Esophagus muscularis mucosa (tissue), 4 donors: ENCODE measurements at places on chromosomes 2 and 18. TPM values are rescaled to one million over a fixed set of nuclear protein-coding genes. Genes with fewer than 3 reads are reported as not detected.
A peak's percentile ranks its signal among the peaks of the same experiment; 100 is the strongest.

GRCh38 chr2:47069628-47070154 is 85.4 kb downstream of the STPG4 start:
- peaks cover 94% of the 10 kb centered on the region for H3K4me1 ChIP-seq
- peaks cover 18% of the 10 kb centered on the region for H3K36me3 ChIP-seq
- no peak overlapping the region for H3K4me3 ChIP-seq
- H3K27me3 ChIP-seq: no peaks in the 10 kb centered on the region
- peak overlapping the region; percentile 91 for H3K27ac ChIP-seq

Gene LOXHD1
- 0.13 TPM for total RNA-seq

DNA sequence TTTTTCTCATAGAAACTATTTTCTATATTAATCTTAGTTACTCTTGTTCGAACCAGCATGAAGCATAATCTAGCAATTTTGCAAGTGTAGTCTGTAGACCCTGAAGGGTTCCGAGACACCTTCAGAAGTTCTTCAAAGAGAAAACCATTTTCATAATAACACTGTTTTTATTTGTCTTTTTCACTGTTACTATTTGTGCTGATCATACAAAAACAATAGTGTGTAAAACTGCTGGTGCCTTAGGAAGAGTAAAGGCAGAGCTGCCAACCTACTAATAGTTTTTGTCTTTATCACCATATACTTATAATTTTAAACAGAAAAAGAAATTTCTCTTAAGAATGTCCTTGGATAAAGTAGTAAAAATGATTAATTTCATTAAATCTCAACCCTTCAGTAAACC is 218.9 kb downstream of the ZNF385B start:
- no peaks in the 10 kb centered on the region for H3K36me3 ChIP-seq
- H3K4me1 ChIP-seq: peaks cover 3% of the 10 kb centered on the region
- no peak overlapping the region for H3K27ac ChIP-seq
- DNase-seq: no peak

- H3K36me3 ChIP-seq: no peaks in the 10 kb centered on the region
- DNase-seq: no peak
- no peak overlapping the region for H3K27ac ChIP-seq
- no peak overlapping the region for H3K4me3 ChIP-seq
Measured at GRCh38 chr2:109304242-109304641, 175.2 kb downstream of the SH3RF3 start.

GRCh38 chr2:151096235-151096634 is 165.4 kb downstream of the RBM43 start:
- no peak overlapping the region for H3K4me3 ChIP-seq
- H3K27me3 ChIP-seq: no peaks in the 10 kb centered on the region
- H3K36me3 ChIP-seq: no peaks in the 10 kb centered on the region
- H3K4me1 ChIP-seq: no peaks in the 10 kb centered on the region
- DNase-seq: no peak

- no peak for DNase-seq
- H3K36me3 ChIP-seq: no peaks in the 10 kb centered on the region
- no peak overlapping the region for H3K4me3 ChIP-seq
- H3K27ac ChIP-seq: no peak overlapping the region
Measured at GRCh38 chr18:21293479-21293878, 51.4 kb downstream of the GREB1L start.

DNA sequence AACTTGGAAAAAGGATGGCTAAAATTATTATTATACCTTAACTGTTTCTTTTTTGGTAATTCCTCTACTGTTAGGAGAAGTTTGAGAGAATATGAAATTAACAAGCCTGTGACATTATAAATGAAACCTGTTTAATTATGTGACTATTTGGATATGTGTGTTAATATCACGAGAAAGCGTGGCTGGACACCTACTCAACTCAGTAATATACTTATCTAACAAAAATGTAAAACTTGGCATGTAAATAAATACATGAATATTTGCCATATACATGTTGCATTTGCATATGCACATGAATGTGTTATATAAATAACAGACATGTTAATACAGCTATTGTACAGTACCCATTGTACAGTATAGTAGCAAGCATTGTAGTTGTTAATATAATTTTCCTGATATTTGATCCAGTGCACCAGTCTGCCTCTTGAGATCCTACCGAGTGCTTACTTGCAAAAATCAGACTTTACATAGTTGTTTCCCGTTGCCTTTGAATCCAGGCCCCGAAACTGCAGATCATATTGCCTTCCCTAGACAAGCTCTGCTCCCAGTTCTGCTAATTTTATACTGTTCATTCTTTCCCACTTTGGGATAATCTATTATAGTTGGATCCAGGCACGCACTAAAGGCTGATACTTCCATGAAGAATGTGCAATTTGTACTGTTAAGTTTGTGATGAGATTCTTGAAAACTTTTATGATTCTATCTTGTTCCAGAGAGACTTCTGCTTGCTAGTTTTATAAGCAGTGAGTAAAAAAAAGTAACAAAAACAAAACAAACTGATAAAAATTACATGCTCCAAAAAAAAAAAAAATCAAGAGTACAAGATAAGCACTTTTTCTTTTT is 395.6 kb downstream of the ARHGAP15 start:
- no peak for DNase-seq
- no peaks in the 10 kb centered on the region for H3K36me3 ChIP-seq
- H3K4me3 ChIP-seq: no peak overlapping the region
- H3K4me1 ChIP-seq: peaks cover 31% of the 10 kb centered on the region
- peak overlapping the region; percentile 27 for H3K27ac ChIP-seq
- no peaks in the 10 kb centered on the region for H3K27me3 ChIP-seq

GRCh38 chr2:74944987-74945787 is 13.3 kb upstream of the POLE4 start:
- no peak for DNase-seq
- H3K27ac ChIP-seq: no peak overlapping the region
- H3K4me3 ChIP-seq: no peak overlapping the region
- no peaks in the 10 kb centered on the region for H3K27me3 ChIP-seq
- H3K36me3 ChIP-seq: no peaks in the 10 kb centered on the region

Gene GTF2A1L
- 14.5 TPM for total RNA-seq

Gene PLEKHM3
- total RNA-seq: 29.9 TPM

DNA sequence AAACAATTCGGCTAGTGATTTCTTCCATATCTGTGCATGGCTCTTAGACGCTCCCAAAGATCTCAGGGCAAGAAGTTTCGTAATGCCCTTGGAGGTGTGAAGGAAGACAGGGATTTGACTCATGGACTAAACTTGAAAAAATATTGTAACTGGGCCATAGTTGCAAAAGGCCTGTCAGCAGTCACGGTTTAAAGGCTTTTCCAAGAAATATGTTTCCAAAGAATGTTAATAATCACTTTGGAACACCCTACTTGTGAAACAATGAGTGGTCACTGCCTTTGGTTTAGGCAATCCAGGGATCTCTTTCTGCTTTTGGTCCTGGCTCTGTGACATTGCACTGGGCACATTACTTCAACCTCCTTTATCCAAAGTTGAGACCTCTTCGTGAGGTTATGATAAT is 102.5 kb upstream of the RASGRP3 start:
- H3K27me3 ChIP-seq: no peaks in the 10 kb centered on the region
- no peaks in the 10 kb centered on the region for H3K36me3 ChIP-seq
- H3K4me1 ChIP-seq: no peaks in the 10 kb centered on the region
- no peak overlapping the region for H3K27ac ChIP-seq
- no peak overlapping the region for H3K4me3 ChIP-seq

- DNase-seq: no peak
- no peak overlapping the region for H3K27ac ChIP-seq
- H3K4me1 ChIP-seq: peaks cover 24% of the 10 kb centered on the region
- H3K4me3 ChIP-seq: no peak overlapping the region
Measured at GRCh38 chr2:181370126-181370525, 87.1 kb upstream of the ITGA4 start.

Gene PLGLB1
- total RNA-seq: 2.0 TPM

DNA sequence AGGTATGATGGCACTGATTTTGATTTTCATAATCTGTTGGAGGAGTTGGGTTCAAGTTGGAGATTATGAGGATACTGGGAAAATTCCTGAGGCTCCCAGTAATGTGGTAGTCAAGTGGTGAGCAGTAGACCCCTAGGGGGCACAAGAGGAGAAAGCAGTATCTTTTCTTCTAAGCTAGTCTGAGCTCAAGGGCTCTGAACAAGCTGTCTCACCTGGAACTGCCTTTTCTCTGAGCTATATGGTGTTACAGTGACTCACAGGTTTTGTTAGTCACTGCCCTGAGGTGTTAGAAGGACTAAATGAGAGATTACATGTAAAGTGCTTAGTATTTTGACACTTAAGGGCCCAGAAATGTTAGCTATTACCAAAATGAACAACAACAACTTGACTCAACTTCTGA is 42.2 kb downstream of the CD302 start:
- no peak overlapping the region for H3K27ac ChIP-seq
- H3K27me3 ChIP-seq: no peaks in the 10 kb centered on the region
- H3K36me3 ChIP-seq: peaks cover 20% of the 10 kb centered on the region
- DNase-seq: no peak

Gene SNTG2
- total RNA-seq: 7.4 TPM

DNA sequence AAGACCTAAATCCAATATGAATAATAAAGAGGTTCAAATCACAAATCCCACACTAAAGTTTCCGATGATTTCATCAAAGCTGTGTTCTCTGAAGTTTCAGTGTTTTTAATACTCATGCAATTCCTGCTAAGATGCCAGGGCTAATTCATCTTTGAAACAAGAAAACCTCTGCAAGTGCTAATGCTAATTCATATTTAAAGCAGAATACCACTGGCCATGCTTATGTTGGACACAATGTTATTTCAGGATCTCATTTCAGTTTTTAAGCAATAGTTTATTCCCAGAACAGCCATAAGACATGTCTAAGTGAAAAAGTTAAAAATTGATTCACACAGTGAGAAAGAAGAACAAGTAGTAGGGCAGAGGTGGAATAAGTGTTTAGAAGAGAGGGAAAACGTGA is 62.8 kb downstream of the GRB14 start:
- no peaks in the 10 kb centered on the region for H3K27me3 ChIP-seq
- H3K36me3 ChIP-seq: no peaks in the 10 kb centered on the region
- H3K27ac ChIP-seq: no peak overlapping the region
- DNase-seq: no peak
- peaks cover 38% of the 10 kb centered on the region for H3K4me1 ChIP-seq

- no peak for DNase-seq
- peak overlapping the region; percentile 35 for H3K27ac ChIP-seq
- H3K4me3 ChIP-seq: peak overlapping the region; percentile 49
- no peaks in the 10 kb centered on the region for H3K36me3 ChIP-seq
- H3K27me3 ChIP-seq: no peaks in the 10 kb centered on the region
Measured at GRCh38 chr2:157443090-157443489, 799 bp downstream of the CYTIP start.

DNA sequence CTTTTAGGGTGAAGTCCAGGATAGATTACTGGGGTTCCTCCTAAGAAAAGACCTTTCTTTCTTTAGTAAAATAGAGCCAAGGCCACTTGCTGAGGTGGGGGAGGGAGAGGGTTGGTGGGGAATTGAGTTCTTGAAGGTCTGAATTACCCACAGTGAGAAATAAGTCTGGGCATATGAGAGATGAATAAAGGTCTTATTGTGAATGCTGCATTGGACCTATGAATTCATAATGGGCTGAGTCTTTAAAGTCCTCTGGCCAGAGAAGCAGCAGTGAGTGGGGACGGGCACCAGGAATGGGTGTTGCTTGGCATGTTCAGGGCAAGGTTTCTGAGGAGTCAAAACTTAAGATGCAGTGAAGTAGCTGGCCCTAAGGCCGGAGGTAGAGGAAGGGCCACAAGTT is 10.5 kb downstream of the MAPRE3 start:
- H3K4me1 ChIP-seq: peaks cover 35% of the 10 kb centered on the region
- no peak overlapping the region for H3K4me3 ChIP-seq
- H3K27ac ChIP-seq: peak overlapping the region; percentile 78
- no peaks in the 10 kb centered on the region for H3K27me3 ChIP-seq

- H3K27ac ChIP-seq: no peak overlapping the region
- no peaks in the 10 kb centered on the region for H3K36me3 ChIP-seq
- H3K4me1 ChIP-seq: no peaks in the 10 kb centered on the region
- DNase-seq: no peak
- H3K27me3 ChIP-seq: no peaks in the 10 kb centered on the region
Measured at GRCh38 chr2:104952976-104953375, 84.9 kb upstream of the MRPS9 start.
